GM12892 (cell line): ENCODE measurements at places on chromosomes 16 and 17.

DNA sequence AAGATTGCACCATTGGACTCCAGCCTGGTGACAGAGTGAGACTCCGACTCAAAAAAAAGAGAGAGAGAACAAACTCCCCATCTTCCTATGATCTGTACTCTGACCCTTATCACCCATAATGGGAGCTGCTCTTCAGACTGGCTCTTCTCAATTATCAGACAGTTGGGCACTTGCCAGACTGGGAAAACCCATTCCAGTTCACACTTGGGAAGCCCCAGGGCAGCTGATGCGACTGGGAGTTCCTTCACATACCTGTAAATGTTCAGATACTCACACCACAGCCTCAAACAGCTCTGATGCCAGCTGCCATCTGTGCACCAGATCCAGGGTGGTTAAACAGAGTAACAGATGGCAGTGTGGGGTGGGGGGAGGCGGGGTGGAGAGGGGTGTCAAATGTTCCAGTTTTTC lies 23.8 kb upstream of the TMEM101 start:
- DNase-seq, result no peak

GRCh38 chr16:20873331-20873730 lies 26.8 kb downstream of the DCUN1D3 start:
- DNase-seq, result no peak

DNA sequence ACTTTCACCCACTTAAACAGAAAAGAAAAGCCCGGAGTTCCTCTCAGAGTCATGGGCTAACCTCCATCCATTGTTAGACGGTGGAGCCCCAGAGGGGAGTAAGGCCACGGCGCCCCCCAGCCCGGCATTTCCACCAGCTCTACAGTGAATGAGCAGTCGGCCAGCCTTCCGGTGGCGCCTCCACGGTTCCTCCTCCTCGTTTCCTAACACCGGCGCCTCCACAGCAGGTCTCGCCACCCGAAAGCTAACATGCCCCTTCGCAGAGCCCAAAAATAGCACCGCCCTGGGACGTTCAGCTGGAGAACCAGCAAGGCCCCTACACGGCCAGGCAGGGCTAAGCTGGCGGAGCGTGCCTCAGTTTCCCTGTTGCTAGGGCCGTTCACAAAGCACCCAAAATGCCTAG lies 858 bp downstream of the MMD start:
- no peak for DNase-seq

DNA sequence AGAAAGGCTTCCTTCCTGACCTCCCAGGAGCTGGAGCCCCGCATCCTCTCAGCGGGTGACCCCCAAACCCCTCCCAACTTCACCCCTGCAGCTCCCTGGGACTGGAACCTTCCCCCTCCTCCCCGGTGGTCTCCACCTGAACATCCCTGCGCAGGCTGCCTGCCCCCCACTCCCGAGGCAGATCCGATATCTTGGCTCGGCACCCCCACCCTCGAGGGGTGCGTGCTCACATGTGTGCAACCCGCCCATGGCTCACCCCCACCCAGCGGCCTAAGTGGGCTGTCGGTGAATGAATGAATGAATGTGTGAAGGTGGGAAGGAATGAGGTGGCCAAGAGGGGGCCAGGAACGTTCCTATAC lies 39.7 kb downstream of the SLC7A5 start:
- no peak for DNase-seq

GRCh38 chr17:81376946-81377714 lies 18.1 kb upstream of the BAHCC1 start:
- DNase-seq, result no peak

- DNase-seq, result no peak
Measured at GRCh38 chr17:10114931-10115535, 83.4 kb downstream of the GAS7 start.

GRCh38 chr17:27009087-27009486 lies 284.8 kb upstream of the WSB1 start:
- DNase-seq, result no peak

GRCh38 chr17:65975878-65976277 lies 216.1 kb downstream of the CEP112 start:
- no peak for DNase-seq

- no peak for DNase-seq
Measured at GRCh38 chr16:31050280-31051030, 17.1 kb downstream of the STX4 start.

DNA sequence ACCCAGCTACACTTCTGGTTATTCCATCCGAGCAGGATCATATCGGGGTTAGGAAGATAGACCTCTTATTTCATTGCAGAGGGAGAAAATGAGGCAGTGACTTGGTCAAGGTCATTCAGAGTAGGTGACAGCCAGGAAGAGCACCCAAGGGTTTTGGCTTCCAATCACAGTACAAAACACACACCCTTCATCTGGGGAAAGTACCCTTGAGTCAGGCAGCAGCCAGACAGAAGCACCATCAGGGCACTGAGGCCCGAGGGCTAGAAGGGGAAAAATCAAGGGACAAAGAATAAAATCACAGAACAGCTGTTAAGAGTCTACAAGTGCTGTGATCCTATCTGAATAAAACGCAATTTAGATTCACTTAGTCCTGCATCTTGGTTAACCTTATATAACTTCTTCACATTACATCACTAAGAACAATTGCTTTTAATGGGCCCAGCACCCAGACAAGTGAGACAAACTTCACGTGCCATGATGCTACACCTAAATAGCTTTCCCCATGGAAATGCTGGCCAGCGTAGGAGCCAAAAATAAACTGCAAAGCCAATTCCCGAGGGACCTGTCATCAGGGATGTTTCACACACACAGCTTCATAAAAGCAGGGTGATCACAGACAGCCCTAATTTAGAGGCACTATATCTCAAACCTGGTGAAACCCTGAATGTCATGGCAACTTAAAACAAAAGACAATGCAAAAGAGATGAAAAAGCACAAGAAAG lies 4.9 kb downstream of the UBE2O start:
- no peak for DNase-seq

DNA sequence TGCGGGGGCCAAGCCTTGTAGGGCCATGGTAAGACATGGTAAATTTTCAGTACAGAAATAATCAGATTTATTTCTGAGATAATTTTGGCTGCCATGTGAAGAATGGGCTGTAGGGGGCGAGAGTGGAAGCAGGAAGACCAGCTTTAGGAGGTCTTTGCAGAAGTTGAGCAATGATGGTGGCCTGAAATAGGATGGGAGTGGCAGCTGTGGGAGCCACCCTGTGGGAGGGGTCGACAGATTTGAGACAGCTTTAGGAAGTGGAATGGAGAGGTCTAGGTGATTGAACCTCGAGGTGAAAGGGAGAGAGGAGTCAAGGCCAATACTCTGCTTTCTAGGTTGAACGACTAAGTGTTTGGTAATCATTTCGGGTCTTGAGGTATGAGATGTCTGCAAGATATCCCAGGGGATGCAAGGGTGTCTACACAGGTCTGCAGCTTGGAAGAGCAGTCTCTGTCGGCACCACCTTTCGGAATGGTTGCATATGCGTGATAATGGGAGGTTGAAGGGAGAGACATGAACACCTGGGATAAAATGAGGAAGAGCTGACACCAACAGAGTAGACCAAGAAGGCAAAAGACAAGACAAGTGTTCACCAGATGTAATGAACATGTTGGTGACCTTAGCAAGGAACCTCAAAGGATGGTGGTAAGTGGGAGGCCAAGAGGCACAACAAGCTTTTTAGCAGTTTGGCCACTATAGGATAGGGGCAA lies 4.2 kb upstream of the ATXN7L3 start:
- DNase-seq, result peak; percentile 55
